ENCODE measurements at places on chromosomes 11 and 22.

DNA sequence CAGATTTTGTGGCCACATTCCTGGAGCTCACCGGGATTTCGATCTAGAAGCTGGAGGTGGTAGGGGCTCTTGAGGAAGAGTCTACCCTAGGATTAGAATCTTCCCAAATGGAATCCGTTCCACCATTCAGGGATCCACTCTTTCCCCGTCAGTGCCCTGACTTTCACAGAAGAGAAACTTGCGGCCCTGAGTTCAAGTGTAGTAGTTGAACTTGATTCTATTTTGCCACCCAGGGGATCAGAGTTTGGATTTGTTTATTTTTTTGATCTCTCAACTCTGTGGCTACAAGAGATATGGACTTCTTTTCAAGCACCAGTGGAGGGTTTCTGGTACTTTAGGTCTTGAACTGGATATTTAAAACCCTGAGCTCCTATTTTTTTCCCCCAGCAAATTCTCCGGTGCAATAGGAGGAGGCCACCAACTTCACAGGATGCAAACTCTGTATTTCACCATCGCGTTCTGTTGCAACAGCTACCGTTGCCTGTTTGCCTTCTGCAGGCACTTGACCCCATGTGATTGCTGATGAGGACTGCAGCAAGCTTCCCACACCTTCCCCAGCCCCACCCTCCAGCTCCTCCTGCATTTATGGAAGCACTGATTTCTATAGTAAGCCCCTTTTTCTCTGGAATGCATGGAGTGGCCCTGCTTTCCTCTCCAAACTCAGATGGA lies 14.8 kb upstream of the MRGPRF start:
- DNase-seq: no peak

- no peak for DNase-seq
Measured at GRCh38 chr11:128235426-128235825, 351.9 kb downstream of the ETS1 start.

DNA sequence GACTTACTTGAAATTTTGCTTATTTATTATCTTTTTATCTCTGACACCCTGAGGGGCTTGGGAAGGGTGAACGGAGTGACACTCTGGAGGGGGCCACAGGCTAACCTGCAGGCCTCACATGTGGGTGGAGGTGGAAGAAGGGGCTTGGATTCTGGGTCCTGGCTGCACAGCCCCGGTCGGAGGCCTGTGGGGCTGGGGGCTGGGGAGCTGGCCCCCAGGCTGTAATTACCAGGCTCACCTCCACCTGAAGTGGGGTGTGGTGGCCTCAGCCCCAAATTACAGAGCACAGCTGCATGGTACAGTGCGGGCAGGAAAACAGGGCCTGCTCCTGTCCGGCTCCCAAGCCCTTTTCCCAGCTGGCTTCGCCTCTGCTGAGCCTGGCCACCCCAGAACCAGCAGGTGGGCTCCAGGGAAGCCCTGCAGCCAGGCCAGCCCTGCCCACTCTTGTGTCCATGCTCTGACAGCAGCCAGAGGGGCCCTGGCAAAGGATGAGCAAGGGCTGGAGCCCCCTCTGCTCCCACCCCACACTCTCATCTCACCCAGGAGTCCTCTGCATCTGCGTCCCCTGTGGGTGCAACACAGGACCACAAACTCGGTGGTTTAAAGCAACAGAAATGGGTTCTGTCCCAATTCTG lies 48.0 kb downstream of the IGF2 start:
- no peak for DNase-seq

DNA sequence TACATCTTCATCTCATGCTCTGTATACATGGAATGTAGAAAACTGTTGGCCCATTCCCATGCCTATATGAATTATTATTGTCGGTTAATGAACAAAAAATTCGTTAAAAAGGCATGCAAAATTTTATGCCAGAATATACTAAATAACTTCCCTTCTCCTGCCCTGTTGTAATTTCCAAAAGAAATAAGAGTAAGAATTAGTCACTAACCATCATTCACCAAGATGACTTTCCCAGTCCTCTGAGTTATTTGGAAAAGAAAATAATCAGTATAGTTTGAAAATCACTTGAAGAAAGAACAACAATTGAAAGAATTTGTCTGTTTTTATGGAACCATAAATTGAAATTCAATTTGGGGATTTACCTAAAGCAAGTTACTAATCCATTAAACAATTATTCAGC lies 1149.1 kb upstream of the RAG2 start:
- DNase-seq: no peak

Data from stimulated activated CD8-positive, alpha-beta memory T cell treated with anti-CD3 and anti-CD28 coated beads, Interleukin-4, amount 100 ng/mL, for 1 hour (primary cell).